Right hindlimb (tissue), 1 donor: ENCODE measurements at places on chromosomes 6 and 20.
A peak's percentile ranks its signal among the peaks of the same experiment; 100 is the strongest.

DNA sequence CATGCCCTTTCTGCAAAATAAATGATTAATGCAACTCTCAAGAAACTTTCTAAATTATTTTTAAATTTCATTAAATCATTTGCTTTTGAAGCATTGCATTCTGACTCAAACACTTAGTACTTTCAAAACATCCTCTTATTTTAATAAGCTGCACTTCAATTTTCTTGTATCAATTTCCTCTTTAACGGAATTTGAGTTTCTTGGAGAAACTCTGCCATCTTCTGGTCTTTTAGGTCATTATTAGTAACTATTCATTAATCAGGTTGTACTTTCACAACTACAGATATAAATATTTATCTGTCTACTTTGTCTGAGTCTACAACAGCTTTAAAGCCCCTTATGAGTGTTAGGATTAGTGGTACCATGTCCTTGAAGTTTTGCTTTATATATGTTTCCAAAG is 30.2 kb downstream of the TMX4 start:
- DNase-seq: no peak

DNA sequence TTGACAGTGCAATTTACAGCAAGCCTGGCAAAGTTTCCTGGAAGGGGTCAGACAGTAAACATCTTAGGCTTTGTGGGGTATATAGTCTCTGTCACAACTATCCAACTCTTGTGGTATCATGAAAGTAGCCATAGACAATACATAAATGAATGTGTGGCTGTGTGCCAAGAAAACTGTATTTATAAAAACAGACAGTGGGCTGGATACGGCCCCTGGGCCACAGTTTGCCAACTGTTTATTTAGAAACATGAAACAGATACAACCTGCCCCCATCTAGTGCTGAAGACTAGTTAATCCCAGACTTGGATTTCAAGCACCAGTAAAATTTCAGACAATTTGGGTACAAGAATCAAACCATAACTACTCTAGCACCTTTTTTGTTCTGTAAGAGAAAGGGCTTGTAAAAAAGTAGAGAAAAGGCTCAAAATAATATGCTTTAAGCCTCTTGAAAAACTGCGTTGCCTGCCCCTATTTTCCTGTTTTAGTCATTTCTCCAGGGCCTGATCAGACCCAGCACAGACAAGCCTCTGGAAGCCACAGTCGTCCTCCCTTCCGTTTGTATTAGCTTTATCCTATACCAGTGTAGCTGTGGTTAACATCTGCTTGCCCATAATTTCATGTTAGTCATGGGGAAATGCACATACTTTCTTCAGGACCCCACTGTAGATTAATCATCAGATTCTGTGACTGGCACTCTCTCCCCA is 30.8 kb downstream of the JAG1 start:
- no peak for DNase-seq

GRCh38 chr6:118668761-118669385 is 17.5 kb upstream of the CEP85L start:
- peak; percentile 26 for DNase-seq

GRCh38 chr6:12385316-12385715 is 95.2 kb downstream of the EDN1 start:
- no peak for DNase-seq

- peak; percentile 43 for DNase-seq
Measured at GRCh38 chr6:27605401-27606342, 132.8 kb upstream of the ZNF184 start.

DNA sequence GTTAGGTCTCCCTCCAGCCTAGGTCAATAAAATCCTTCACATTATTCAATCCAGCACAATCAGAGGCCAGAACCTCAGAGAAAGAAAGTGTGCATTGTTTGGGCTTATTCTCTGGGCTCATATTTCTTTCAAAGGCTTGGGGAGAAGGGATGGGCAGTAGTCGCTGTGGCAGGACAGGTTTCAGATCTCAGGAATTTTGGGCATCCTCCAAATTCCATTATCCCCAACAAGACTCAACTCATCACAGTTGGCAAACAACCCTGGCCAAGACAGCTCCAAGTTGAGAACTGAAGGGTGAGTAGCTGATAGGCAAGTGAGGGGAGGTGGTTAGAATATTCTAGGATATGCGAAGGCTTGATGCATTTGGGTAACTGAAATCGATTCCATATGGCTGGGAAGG is 27.2 kb upstream of the CHD6 start:
- no peak for DNase-seq

DNA sequence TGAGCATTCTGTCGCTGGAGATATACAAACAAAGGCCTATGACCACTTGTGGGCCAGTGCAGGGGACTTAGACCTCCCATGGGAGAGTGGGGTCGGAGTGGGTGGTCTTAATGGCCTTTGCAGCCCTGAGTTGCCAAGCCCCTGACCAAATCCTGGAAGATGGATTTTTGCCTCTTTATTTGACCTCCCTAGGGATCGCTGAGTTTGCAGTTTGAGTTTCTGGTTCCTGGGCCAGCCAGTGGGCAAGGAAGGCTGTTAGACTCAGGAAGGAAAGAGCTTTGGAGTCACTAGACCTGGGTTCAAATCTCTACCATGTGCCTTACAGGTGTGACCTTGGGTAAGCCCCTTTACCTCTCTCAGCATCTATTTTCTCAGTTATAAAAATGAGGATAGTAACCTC is 94.1 kb downstream of the CD40 start:
- no peak for DNase-seq

DNA sequence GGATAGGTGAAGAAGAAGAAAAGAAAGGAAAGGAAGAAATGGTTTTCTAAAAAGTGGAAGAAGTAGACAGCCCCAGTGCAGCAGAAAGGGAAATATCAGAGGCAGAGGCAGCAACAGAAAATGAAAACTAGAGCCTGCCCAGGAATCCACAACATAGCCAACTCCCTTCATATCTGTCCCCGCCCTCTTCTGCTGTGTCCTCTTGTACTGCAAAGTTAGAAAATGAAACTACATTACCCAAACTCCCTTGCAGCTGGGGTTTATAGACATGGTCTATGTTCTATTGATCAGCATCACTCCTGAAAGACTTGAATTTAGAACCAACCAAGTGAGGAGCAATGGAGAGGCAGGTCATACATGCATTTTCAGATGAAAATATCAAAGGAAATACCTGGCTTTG is 200.5 kb upstream of the PHACTR1 start:
- no peak for DNase-seq

- DNase-seq: no peak
Measured at GRCh38 chr20:50110141-50111047, 2.6 kb downstream of the UBE2V1 start.

GRCh38 chr6:149346078-149346477 is 28.6 kb downstream of the TAB2 start:
- no peak for DNase-seq

GRCh38 chr6:108838101-108838717 is 10.0 kb upstream of the ARMC2 start:
- peak; percentile 38 for DNase-seq

DNA sequence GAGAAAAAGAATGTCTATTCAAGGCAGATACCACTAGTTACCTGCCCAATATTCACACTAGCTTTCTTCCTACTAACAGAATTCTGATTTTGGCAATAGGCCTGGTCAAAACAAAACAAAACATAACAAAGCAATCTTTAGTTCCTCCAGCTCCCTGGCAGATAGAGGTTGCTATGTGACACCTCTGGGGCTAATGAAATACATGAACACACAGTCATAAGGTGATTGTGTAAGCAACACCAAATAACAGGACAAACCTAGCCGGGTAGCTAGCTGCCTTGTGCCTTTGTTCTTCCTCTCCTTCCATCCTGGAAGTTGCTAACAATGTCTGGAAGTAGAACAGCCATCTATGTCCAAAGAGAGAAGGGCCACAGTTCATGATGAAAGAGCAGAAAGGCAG is 6.0 kb upstream of the HMGN3 start:
- DNase-seq: no peak

GRCh38 chr20:12177657-12178293 is 260.1 kb downstream of the BTBD3 start:
- no peak for DNase-seq

- no peak for DNase-seq
Measured at GRCh38 chr6:129671442-129672340, 38.3 kb downstream of the ARHGAP18 start.

GRCh38 chr20:32991383-32991782 is 12.8 kb downstream of the SUN5 start:
- DNase-seq: no peak

- DNase-seq: no peak
Measured at GRCh38 chr6:46137387-46137786, 7.6 kb downstream of the ENPP4 start.

DNA sequence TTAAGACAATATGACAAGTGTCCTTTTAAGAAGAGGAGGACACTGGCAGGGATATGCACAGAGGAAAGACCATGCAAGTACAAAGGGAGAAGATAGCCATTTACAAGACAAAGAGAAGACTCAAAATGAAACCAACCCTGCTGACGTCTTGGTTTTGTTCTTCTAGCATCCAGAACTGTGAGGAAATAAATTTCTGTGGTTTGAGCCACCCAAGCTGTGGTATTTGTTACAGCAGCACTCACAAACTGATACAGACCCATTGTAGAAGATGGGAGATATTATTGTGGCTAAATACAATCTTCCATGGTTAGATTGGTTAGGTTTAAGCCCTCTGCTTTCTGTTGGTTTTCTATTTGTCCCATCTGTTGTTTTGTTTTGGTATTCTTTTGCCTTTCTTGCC is 88.6 kb upstream of the SLC35F1 start:
- no peak for DNase-seq

- peak; percentile 82 for DNase-seq
Measured at GRCh38 chr20:37407573-37408002, 61.6 kb downstream of the SRC start.

GRCh38 chr20:4052139-4052480 is 36.8 kb upstream of the RNF24 start:
- DNase-seq: no peak

GRCh38 chr6:142297996-142298753 is 3.6 kb upstream of the ADGRG6 start:
- no peak for DNase-seq

DNA sequence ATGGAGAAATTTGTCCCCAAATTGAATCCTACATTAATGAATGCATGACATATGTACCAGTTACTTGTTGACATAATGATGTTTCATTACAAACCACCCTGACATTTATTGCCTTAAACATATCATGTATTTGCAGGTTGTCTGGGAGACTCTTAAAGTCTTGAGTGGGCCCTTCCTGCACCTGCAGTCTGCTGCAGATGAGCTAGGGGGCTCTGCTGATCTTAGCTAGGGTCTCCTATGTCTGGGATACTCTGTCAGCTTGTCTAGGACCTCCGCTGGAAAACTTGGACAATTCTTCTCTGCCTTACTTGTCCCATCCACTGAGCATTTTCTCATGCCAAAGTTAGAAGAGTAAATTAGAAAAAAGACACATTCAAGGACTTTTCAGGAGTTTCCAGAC is 581.6 kb downstream of the HAO1 start:
- DNase-seq: no peak

DNA sequence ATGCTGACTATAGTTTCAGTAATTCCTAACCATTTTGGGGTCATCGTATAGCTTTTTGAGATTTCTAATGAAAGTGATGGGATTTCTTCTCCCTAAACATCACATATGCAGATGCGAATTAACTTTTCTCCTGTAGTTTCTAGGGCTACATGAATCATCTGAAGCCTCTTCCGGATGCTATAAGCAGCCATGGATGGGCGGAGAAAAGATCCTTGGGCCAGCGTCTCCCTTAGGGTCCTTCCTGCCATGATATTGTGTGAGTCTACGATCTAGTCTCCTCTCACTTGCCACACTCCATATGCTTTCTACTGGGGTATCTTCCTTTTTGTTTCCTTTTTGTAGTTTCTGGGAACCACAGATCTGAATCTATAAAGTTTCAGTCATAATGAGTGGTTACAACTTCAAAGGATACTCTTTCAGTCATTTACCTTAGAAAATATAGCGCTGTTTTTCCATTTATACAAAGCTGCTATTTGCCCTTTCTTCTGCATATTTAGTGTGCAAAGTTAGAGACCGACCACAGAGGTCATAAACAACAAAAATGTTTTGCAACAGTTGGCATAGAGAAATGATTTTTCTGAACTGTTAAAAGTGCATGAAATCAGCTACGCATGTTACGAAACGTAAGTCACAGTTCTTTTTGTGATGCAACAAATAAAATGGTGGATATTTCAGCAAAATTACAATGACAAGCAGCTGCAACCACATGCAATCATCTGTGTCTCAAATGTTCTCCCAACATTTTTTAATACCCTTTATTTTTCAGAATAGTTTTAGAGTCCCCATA is 396.2 kb upstream of the SLC35B3 start:
- no peak for DNase-seq

- DNase-seq: peak; percentile 64
Measured at GRCh38 chr6:87701344-87701675, 723 bp downstream of the AKIRIN2 start.

DNA sequence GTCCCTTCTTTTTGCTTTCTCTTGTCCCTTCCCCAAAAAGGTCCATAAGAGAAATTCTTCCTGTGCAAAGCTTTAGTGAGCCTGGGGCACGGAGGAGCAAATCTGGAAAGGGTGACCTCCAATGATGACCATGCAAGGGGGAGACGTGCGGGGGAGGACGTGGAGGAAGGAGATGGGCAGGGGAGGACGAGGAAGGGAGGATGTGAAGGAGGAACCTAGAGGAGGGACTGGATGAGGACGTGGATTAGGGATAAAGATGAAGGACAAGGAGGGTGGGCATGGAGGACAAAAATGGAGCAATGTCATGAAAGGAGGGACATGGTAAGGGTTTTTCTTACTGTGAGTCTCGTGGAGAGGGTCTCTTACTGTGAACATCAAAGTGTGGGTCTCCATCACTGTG is 139.5 kb downstream of the ERMARD start:
- DNase-seq: no peak

- DNase-seq: no peak
Measured at GRCh38 chr6:30184417-30185031, 21.2 kb downstream of the TRIM15 start.

DNA sequence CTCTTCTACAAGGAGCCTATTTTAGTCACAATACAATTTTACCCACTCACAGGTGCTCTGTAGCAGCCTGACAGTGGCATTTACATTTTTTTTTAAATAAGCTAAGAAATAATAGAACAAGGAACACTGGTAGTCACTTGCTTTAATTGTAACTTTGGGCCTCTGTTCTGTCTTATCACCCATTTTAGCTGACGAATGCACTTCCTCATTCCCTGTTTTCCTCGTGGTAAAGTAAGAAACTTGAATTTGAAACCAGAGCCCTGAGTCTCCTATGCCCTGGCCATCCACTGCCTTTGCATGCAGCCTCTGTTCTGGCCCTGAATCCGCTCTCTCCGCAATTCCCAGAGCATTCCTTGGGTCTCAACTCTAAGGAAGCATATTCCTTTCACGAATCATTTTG is 550.6 kb downstream of the PTPRT start:
- no peak for DNase-seq

DNA sequence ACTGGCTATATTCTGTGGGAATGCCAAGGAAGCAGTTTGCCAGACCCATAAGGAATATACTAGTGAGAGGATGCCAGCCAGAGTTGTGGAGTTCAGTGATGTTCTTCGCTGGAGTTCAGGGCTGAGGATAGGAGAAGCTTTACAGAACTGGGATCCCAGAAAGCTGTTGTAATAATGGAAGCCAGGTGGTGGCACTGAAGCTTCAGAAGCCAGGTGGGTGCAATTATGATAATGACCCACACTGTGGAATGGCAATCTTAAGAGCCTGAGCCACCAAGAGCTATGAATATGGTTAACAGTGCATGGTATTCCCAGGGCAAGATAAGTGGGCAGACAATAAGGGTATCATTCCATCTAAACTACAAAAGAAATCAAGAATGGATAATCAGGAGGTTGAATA is 25.1 kb upstream of the ENPP1 start:
- DNase-seq: no peak
